ENCODE measurements at places on chromosomes 6 and 20.

DNA sequence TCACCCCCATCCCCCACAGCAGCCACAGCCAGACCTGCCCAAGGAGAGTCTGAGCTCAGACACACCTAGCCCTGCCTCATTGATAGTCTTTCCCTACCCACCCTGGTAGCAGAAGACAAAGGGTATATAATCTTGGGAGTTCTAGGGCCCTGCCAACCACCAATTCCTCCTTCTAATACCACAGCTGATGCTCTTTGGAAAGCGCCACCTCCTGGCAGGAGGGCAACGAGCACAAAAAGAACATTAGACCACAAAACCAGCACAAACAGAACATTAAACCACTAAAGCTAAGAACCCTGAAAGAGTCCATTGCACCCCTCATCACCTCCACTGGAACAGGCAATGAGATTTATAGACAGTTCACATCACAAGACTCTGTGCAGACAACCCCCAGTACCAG, 195.8 kb upstream of the FUT9 start:
- DNase-seq = no peak

DNA sequence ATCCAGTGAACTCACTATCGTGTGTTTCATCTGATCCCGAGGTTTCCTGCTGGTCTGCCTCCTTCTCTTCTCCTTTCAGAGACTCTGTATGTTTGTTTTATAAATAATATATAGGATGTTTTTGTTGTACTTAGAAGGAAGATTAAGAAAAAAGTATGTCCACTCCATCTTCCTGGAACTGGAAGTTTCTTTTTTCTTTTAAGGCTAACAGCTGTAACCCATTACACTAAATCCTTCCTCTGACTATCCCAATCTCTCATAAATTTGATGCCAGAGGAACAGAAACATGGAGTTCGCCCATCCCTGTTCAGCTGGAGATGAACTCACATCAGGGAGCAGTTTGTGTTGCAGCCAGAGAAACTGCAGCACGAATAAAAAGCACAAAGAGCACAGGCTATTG, 20.7 kb downstream of the RIPK1 start:
- DNase-seq = peak; percentile 41

GRCh38 chr6:15061180-15061641, 184.7 kb upstream of the JARID2 start:
- no peak for DNase-seq

DNA sequence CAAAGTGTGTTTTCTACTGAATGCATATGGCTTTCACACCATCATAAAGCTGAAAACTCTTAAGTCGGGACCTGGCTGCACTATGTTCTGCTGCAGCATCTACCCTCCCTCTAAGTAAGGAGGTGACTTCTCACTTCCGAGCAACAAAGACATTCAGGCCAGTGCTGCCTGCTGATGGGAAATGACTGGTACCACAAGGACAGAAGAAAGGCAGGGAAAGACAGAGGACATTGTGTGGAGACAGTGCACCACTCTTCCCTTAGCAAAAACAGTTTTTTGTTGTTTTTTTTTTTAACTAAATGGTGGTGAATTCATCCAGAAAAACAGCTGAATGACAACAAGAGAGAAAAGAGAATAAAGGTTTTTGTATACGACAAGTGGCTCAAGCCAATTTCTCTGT, 81.5 kb downstream of the MAP7 start:
- no peak for DNase-seq

- DNase-seq = no peak
Measured at GRCh38 chr20:63446216-63447024, 26.0 kb downstream of the KCNQ2 start.

- DNase-seq = no peak
Measured at GRCh38 chr6:11771473-11772048, 7.0 kb downstream of the ADTRP start.

DNA sequence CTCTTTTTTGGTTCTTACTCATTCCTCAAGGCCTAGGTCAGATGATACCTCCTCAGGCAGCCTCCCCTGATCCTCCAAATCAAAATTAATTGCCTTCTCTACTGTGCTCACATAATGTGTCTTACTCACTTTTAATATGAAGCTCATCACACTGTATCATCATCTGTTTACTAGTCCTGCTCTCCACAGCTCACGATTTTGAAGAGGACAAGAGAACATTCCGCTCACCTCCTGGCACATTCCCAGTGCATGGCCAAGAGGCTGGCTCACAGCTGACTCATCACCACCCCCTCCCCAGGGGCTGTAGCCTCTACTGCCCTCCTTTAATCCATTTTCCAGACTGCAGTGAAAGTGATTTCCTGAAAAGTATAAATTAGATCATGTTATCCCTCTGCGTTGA, 133.1 kb downstream of the ALDH8A1 start:
- DNase-seq = no peak

GRCh38 chr6:139597087-139597763, 222.8 kb upstream of the CITED2 start:
- DNase-seq = no peak

DNA sequence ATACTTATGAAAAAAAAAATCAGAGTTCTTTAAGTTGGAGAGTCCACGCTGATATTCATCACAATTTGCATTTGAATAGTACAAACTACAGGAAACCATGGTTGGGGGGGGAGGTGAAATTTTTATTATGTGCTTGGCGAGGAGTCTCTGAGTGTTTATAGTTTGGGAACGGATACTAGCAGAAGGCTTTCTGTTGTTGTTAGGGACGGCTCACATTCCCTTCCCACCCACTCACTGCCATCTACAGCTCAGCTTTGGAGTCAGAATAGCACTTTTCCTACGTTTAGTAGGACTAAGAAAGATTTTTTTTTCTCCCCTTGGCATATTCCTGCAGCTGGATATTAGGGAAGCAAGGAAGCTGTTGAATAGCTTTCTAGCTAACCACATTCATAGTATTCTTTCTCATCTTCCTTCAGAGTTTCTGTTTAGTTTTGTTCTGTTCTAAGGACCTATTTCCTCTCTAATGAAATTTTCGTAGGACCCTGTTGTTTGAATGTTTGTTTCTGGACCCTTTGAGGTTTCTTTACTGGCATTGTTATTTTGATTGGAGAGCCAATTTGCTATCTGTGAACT, 235.1 kb upstream of the ZNF217 start:
- peak; percentile 91 for DNase-seq

- peak; percentile 91 for DNase-seq
Measured at GRCh38 chr20:24651171-24651975, 181.9 kb downstream of the SYNDIG1 start.

GRCh38 chr6:34301408-34301807, 52.6 kb upstream of the SMIM29 start:
- peak; percentile 70 for DNase-seq

GRCh38 chr6:150806790-150807189, 58.7 kb upstream of the MTHFD1L start:
- no peak for DNase-seq

DNA sequence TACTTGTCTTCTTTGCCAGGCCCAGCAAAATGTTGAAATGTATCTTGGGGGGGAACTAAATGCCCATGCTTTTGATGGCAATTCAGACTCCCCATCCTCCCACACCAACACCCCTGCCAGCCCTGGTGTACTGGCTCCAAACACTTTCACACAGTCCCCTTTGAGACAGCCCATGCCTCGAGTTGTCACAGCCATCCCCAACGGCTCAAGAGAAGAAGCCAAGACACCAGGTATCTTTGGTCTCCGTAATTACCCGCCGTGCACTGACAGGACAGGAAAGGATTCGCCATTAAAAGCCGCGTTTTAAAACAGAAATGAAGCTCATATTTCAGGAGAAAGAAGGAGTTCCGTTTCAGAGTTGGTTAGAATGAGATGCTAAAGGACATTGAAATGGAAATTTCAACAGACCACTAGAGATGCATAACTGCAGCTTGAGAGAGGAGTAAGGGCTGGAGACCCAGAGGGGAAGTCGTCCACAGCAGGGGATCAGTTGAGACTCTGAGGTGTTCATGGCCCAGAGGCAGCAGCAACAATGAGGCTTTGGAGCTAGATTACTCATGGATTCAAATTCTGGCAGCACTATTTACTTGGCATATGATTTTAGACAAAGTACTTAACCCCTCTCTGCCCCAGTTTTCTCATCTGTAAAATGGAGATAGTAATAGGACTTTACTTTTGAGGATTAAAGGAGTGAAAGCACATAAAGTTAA, 63.5 kb upstream of the ADGRF1 start:
- DNase-seq = no peak

DNA sequence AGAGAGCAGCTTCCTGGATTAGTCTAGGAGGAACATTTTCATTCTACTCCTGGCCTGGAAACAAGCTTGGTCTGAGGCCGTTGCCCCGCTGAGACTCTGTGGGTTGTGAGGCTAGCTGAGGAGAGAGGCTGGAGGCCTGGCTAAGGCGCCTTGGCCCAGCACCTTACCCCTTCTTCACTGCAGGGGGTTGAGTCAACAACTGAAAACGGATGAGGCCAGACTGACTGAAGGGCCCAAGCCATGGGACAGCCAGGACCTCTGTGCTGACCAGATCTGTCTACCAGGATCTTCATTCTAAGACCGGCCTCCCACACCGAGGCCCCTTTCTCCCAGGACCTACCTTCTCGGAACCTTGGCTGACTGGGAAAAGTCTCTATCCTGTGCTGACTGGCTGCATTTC, 3.5 kb upstream of the AVP start:
- no peak for DNase-seq

GRCh38 chr6:112841553-112842329, 494.6 kb downstream of the RFPL4B start:
- no peak for DNase-seq

DNA sequence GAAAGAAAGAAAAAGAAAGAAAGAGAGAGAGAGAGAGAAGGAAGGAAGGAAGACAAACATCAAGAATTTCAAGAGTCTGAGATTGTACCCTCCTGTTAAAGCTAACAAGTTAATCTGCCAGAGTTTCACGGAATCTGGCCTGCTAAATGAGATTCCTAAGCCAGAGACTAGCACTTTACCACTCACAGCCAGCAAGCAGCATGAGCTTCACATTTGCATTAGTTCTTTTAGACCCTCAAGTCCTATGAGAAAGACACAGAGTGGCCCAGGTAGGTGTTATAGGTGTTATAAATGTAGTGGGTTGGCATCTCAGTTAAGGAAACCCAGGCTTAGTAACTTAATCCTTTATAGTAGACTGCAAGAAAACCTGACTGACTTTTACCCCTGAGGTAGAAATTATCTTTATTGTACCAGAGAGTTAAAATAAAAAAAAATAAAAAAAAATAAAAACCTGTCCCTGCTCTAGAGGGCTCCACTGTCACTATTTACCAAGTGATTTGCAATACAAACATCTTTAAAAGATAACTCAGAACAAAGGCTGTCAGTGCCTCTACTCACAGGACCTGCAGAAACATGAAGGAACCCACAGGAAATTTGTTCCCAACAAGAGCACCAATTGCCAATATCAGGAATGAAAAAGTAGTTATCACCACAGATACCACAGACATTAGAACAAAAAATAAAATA, 9.7 kb upstream of the IBTK start:
- DNase-seq = no peak

- DNase-seq = no peak
Measured at GRCh38 chr20:23939641-23940040, 48.9 kb downstream of the GGTLC1 start.

GRCh38 chr20:11401988-11402387, 515.7 kb upstream of the BTBD3 start:
- no peak for DNase-seq

DNA sequence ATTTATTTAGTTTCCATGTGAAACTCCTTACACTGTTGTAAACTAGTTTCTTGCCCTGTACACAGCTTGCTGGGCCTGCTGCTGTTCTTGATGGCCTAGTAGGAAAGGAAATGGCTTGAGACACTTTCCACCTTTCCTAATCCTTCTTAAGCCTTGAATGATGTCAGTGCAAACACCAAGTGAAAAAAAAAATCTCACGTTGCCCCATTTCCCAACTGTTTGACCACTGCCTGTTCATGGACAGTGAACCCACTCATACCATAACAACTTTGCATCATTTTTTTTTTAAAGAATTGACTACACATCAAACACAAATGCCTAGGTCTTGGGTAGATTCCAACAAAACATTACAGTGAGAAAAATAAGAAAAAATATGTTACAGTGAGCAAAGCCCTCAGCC, 653.6 kb upstream of the FLRT3 start:
- DNase-seq = peak; percentile 59

DNA sequence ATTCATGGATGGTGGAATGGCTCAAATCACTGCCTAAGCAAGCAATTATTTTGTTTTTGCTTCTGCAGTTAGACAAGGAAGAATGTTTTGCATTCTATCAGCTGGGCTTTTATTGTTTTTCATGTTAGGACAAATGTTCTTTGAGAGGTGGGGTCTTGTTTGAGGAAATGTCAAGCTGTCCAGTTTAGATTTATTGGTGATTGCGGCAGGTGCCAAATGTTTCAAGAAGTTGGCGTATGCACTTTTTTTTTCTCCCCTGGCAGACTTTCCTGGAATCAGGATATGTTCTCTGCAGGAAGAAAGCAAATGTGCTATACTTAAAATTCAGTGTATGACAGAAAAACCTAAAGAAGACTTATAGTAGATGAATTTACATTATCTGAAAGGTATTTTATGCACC, 81.0 kb upstream of the JAG1 start:
- no peak for DNase-seq

DNA sequence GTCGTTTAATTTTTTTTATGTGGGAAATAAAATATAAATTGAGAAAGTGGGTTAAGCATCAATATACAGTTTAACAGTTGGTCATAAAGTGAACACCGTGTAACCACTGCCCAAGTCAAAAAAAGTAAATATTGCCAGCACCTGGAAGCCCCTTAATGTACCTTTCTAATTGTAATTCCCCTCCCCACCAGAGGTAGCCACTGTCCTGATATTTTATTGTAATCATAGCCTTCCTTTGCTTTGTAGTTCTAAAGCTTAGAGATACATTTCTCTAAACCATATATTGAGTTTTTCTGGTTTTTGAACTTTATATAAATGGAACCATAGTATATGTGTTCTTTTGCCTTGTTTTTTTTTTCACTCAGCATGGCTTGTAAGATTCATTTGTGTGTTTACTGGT, 180.6 kb downstream of the TBC1D7 start:
- no peak for DNase-seq

GRCh38 chr6:120348926-120349325, 985.4 kb downstream of the TBC1D32 start:
- DNase-seq = no peak

DNA sequence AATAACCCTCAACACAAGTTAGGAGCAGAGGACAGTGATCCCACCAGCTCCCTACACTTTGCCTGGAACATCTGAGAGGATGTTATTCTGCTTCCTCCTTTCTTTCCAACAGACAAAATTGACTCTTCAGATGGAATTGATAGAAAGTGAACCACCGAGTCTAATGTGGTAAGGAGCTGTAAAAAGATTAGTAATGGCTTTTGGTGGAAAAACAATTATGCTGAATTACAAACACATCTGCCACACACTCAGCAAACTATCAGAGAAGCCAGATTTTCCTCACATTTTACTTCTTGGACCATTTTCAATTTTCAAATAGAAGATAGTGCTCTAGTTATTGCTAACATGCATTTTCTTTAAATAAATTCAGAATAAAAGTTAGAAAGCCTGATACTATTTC, 171.8 kb upstream of the COL21A1 start:
- no peak for DNase-seq

DNA sequence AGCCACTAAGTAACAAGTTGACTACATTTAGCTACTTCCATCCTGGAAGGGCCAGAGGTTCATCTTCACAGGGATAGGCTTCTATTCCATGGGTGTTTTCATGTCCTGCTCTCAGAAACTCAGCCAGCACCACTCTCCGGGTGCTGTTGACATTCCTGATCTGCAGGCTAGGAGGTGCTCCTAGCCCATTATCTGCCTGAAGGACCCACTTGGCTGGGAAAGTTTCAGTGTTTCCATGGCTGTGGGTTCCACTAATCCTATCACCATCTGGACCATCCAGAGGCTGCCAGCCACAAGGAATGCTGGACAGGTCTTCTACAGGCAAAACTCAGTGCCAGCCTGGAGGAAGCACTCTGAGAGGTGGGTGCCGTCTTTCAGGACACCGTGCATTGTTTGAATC, 45.2 kb downstream of the HLA-G start:
- DNase-seq = no peak

Measured in fibroblast of gingiva (primary cell).